ENCODE measurements at places on chromosomes 1 and 21. TPM values are rescaled to one million over a fixed set of nuclear protein-coding genes. Genes with fewer than 3 reads are reported as not detected.

The TPTE gene
- total RNA-seq: not detected

The NEGR1 gene
- total RNA-seq: 23.3 TPM

The FCRL1 gene
- total RNA-seq: 0.44 TPM

The LAMC1 gene
- total RNA-seq: 207 TPM

The ETV3L gene
- total RNA-seq: not detected

The LGR6 gene
- total RNA-seq: 3.6 TPM

The OR2T35 gene
- total RNA-seq: not detected

All from camera-type eye (tissue), 1 donor.